Adrenal gland (tissue), 19 donors: ENCODE measurements at places on chromosomes 12 and 14. TPM values are rescaled to one million over a fixed set of nuclear protein-coding genes. Genes with fewer than 3 reads are reported as not detected.
A peak's percentile ranks its signal among the peaks of the same experiment; 100 is the strongest.

DNA sequence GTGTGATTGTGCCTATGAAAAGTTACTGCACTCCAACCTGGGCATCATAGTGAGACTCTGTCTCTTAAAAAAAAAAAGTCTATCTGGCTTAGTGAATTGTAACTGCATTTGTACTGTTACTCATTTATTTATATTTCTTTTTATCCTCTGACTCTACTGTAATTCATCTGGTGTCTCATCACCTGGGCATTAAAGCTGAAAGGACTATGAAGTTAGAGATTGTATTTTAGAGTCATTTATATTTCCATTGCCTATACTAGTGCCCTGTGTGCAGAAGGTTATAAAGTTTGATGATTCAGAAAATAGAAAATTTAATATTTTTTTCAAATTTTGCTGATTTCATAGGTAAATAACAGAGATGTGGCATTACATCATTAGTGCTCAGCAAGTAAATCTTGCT, 30.2 kb downstream of the BICDL1 start:
- no peaks in the 10 kb centered on the region for H3K4me1 ChIP-seq
- H3K36me3 ChIP-seq: no peaks in the 10 kb centered on the region
- DNase-seq: no peak
- H3K4me3 ChIP-seq: no peak overlapping the region
- H3K27me3 ChIP-seq: no peaks in the 10 kb centered on the region
- no peak overlapping the region for H3K27ac ChIP-seq

GRCh38 chr14:68325267-68325807, 467.5 kb downstream of the ZFP36L1 start:
- no peaks in the 10 kb centered on the region for H3K36me3 ChIP-seq
- no peaks in the 10 kb centered on the region for H3K4me1 ChIP-seq
- H3K27me3 ChIP-seq: no peaks in the 10 kb centered on the region
- H3K4me3 ChIP-seq: no peak overlapping the region

- peak overlapping the region; percentile 84 for H3K4me3 ChIP-seq
- no peak for DNase-seq
- H3K36me3 ChIP-seq: no peaks in the 10 kb centered on the region
- peak overlapping the region; percentile 51 for H3K27ac ChIP-seq
- H3K4me1 ChIP-seq: peaks cover 15% of the 10 kb centered on the region
Measured at GRCh38 chr12:402029-402389, 565 bp downstream of the CCDC77 start.

GRCh38 chr14:39576258-39576657, 144.0 kb upstream of the FBXO33 start:
- H3K36me3 ChIP-seq: no peaks in the 10 kb centered on the region
- no peaks in the 10 kb centered on the region for H3K4me1 ChIP-seq
- no peak overlapping the region for H3K27ac ChIP-seq
- H3K27me3 ChIP-seq: no peaks in the 10 kb centered on the region
- no peak for DNase-seq

Gene ACADS
- 179 TPM for total RNA-seq

Gene AKAP3
- 2.7 TPM for total RNA-seq
